SJCRH30 (cell line): ENCODE measurements at places on chromosomes 2 and 18. TPM values are rescaled to one million over a fixed set of nuclear protein-coding genes. Genes with fewer than 3 reads are reported as not detected.

GRCh38 chr2:134875309-134875708 lies 36.9 kb downstream of the ACMSD start:
- no peak for DNase-seq

DNA sequence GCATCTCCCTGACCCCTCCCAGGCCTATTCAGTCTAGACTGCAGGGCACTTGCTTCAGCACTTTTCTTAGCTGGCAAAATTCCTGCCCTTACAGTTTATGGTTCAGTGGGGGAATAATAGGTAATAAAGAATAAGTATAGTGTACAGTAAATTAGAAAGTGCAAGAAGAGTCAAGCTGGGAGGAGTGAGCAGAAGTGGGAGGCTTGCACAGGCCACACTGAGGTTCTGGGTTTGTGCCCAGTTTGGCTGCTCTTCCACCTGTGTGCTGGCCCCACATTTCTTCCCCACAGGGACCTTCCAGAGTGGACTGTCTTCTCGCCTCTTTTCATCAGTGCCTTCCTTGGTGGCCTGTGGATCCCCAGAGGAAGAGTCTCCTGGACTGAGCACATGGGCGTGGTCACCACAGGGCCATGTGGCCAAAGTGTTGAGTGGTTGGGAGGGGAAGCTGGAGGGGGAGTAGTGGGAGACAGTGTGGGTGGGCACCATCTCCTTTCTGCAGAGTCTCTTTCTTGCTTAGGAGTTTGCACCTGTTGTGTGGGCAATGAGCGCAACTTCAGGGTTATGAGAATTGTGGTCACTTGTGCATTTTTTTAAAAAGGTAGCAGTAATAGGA lies 128.6 kb upstream of the ZSWIM2 start:
- DNase-seq = peak; percentile 83

DNA sequence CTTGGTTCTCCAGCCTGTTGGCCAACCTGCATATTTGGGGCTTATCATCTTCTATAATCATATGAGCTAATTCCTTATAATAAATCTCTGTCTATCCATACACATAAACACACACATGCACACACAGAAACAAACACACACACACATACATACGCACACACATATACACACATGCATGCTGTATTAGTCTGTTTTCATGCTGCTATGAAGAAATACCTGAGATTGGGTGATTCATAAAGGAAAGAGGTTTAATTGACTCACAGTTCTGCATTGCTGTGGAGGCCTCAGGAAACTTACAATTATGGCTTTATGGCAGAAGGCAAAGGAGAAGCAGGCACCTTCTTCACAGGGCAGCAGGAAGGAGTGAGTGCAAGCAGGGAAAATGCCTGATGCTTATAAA lies 707.4 kb upstream of the CDH2 start:
- no peak for DNase-seq

Gene MAPK4
- not detected in 2 replicates for total RNA-seq

Gene MARCHF4
- not detected in 2 replicates for total RNA-seq

DNA sequence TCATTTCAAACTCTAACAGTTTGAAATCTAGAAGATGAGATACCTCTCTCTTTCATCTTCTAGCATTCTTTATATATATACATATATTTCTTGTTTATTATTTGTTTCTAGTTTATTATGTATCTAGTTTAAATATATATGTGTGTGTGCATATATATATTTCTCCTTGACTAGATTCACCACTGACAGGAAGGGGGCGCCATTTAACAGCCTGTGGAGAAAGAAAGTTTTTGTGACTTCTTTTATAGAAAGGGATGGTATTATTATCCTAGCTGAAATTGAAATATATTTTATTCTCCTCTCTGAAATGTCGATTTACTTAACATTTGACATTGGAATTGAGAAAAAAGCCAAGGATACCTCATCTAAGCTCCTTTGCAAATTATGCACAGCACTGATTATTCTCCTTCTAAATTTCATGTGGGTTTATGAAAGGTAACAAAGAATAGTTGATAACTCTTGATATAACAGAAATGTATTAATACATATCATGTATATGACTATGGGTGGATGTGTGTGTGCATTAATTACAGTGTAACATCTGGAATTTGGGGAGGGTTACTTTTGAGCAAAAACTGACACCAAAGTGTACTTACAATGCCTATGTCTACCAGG lies 160.7 kb upstream of the NT5C1B start:
- DNase-seq = peak; percentile 42

DNA sequence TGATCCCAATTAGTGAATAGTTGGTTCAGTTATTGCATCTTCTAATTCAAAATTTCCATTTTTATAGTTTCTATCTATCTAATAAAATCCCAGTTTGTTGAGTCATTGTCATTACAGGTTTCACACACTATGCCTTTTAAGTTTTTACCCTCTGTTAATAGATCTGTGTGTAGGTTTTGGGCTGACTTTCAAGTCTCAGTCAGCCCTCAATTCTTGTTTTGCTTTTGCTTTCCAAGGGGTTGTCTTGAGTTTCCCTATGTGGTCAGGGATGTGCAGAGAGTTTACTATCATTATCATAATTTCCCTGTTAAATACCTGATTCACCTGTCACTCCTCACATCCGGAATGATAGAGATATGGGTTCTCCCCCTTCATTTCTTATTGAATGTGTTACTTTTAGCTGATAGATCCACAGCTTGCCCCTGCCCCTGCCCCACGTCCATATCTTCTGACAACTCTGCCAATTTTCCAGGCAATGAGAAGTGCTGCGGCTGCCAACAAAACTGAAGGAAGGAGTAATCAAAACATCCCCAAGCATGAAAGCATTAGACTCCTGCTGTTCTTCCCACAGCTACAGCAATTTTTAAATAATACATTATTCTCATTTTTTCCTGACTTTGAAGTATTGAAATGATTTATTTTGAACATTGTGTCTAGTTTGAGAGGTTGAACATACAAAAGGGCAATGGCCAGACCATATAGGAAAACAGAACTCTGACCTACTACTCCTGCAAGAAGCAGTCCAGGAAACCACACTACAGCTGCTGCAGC lies 1064.8 kb downstream of the SUCLG1 start:
- no peak for DNase-seq

Gene NAT8
- not detected in 2 replicates for total RNA-seq
